ENCODE measurements at places on chromosomes 6 and 20.

DNA sequence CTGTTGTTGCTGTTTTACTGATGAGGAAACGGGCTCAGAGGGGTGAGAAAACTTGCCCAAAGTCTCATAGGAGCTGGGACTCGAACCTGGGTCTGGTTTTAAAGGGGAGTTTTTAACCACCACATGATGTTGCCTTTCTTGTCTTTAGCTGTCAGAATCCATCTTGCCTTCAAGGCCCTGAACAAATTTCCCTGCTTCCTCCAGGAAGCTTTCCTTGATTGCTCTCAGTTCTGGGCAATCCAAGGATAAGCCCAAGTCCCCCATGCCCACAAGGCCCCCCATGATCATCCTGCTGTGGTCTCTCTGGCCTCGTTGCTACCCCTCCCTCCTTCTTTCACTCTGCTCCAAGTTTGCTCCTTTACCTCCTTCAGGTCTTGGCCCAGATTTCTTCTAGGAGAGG, 73.5 kb downstream of the CD40 start:
- DNase-seq = no peak

DNA sequence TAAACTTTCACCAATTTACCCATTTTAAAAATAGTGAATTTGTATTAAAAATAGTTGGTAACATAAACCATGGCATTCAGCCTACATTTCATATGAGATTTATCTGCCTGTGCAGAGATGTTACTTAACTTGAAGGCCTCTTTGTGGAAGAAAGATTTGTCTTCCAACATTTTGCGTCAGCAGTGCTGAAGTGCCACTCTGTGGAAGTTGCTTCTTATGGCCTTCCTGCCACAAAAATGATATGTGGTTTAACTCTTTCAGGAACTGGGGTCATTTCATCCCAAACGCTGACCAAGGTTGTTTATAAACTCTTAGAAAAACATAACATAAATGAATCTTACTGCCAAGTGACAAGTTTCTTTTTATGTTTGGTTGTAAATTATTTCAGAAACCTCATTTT, 246.8 kb downstream of the ARID1B start:
- no peak for DNase-seq

DNA sequence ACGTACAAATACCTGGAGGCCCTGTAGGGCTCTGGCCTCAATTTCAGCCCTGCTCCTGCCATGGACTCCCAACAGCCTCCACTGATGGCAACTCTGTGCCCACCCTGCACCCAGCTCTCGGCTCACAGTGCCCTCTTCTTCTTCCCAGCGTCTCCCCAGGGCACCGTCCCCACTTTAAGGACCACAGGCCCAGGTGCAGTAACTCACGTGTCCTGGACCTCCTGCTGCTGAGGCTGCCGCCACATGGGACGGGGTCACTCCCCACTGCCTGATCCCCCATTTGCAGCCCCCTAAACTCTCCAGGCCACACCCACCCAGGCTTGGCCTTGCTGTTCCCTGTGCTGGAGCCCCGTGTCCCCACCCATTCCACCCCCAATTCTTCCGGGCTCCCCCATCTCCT, 223.4 kb downstream of the PREX1 start:
- no peak for DNase-seq

- no peak for DNase-seq
Observed at GRCh38 chr6:89525786-89526562, 93.0 kb downstream of the ANKRD6 start.

DNA sequence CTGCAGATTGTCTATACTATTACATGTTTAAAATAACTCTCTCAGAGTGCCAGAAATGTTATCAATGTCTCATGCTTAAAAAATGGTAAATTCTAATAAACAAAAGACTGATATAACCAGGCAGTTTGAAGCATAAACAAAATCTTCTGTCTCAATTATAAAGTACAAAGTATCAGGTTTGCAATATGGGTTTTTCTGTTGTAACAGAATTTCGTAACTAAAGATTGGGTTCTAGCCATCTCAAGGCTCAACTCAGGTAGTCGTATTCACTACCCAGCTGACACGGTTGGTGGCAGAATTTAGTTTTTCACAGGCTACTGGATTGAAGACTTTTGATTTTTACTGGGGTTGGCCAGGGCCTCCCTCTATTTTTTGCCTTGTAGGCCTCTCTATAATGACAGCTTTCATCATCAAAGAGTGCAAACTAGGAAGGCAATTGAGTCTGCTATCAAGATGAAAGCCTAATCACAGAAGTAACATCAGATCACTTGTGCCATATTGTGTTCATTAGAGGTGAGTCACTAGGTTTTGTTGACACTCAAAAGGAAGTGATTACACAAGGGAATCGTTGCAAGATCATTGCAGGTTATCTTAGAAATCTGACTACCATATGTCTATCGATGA, 3.6 kb downstream of the CYP39A1 start:
- DNase-seq = no peak

- no peak for DNase-seq
Observed at GRCh38 chr20:3616250-3616649, 46.9 kb downstream of the GFRA4 start.

DNA sequence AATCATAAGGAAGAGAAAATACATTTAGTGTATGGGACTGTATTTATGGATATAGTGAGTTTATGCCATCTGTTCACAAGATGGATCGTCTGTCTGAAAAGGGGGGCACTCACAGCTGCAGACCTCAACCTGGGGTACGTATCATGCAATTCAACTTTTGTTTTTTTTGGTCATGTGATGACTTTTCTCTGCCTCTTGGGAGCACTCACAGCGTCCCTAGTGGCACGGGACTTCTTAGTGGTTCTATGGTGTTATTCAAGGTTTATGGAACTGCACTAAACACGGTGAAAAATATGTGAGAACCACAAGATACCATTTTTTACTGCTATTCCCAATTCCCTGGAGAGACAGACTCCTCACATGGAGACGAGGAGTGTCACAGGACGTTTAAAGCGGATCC, 60.4 kb upstream of the MPC1 start:
- no peak for DNase-seq

DNA sequence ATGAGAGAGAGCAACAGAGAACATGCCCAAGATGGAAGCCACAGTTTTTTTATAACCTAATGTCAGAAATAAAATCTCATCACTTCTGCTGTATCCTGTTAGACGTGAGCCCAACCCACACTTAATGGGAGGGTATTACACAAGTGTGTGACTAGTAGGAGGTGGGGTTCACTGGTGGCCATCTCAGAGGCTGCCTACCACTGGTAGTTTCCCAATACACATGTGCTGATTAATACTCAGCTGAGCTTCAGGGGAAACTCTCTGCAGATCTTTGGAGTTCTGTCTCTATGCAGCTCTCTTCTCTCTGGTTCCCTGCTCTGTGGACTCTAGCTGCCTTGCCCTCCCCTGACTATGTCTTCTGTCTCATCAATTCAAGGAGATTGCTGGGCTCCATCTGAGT, 35.7 kb downstream of the CNBD2 start:
- no peak for DNase-seq

- DNase-seq = no peak
Observed at GRCh38 chr6:139355777-139356445, 18.5 kb downstream of the CITED2 start.

DNA sequence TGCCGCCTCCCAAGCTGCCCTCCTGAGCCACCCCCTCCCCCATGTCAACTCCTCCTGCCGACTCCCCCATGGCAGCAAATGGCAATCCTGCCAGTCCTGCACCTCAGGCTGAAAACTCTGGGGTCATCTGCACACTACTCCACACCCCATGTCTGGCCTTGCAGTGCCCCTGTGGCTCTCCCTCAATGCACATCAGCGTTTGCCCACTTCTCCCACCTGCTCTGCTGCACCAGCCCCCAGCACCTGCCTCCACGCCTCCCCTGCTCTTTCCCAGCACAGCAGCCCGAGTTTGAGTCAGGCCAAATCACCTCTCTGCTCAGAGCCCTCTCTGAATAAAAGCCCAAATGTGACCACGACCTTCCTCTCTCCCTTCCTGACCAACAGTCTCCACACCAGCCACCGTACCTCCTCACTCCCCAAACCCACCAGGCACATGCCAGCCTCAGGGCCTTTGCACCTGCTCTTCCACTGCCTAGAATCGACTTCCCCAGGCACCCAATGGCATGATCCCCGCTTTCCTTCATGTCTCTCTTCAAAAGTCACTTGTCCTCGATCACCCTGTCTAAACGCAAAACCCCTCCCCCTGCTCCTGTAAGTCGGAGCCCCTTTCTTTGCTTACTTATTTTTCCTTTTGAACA, 4.3 kb downstream of the PXDC1 start:
- no peak for DNase-seq

DNA sequence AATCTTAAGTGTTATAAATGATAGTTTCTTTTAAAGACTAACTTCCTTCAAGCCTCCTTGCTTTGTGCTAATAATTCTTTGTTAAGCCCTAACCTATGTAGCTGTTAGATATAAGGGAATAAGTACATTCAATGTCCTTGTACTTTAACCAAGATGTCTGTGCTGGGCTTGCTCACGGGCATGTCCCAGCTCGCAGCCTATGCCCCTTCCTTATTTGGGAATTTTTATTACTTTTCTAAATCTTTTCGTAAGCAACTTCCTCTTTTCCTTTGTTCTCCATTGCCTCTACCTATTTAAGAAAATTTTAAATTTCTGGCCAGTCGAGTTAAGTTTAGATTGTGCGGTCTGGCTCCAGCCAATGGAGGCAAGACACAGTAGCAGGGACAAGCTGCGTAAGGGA, 26.0 kb upstream of the CDK19 start:
- DNase-seq = no peak

GRCh38 chr6:15870333-15871043, 207.7 kb upstream of the DTNBP1 start:
- no peak for DNase-seq

DNA sequence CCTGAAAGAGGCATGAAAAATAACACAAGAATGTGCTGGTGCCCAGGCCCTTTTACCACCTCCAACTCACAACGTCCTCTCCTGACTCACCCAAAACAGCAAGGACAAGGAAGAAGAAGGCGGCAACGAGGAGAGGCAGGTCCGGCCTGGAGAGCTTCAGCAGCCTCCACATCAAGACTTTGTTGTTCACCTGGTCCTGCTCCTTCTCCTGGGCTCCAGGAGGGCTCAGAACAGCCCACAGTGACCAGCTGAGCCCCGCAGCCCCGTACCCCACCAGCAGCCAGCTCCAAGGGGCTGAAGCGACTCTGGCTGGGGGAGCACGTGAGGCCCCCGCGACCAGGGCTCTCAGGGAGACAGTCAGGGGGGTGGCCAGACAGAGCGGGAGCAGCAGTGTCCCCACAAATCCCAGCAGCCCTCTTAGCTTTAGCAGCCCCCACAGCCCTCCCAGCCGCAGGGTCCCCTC, 857 bp downstream of the TAP2 start:
- DNase-seq = no peak

DNA sequence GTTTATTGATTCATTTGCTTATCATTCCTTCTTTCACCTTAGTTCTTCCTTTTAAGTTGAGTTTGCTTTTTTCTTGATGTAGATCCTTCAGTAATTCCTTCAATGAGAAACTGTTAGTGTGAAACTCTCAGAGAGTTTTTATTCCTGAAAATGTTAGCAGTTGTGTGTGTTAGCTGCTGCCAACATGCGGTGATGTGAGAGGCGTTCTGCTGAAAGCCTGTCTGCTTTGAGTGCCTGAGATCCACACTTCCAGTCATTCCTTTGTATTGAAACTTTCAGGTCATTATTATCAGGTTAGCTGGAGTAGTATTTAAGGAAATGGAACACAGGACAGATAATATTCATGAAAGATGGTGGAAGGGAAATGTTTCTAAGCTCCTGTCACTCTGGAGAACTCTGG, 70.0 kb upstream of the SUPT3H start:
- no peak for DNase-seq

DNA sequence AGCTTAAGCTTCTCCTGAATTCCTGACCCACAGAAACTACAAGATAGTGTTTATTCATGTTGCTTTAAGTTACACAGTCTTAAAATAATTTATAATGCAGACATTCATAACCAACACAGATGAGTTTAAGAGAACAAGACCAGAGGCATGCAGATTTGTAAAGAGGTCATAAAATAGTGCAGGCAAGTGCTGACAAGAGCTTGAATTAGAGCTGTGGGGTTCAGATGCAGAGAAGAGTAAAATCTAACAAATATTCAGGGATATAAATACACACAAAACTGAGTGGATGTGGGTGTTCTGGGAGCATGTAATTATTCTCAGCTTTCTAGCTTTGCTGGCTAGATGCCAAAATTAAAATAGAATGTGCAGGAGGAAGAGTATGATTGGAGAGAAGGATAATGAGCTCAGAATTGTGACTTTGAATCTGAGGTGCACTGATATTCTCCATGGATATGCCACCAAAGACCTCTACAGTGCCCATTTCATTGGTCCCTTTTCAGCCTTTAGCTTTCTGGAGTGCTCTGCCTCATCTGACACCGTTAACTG, 291.9 kb upstream of the SGK1 start:
- DNase-seq = no peak

DNA sequence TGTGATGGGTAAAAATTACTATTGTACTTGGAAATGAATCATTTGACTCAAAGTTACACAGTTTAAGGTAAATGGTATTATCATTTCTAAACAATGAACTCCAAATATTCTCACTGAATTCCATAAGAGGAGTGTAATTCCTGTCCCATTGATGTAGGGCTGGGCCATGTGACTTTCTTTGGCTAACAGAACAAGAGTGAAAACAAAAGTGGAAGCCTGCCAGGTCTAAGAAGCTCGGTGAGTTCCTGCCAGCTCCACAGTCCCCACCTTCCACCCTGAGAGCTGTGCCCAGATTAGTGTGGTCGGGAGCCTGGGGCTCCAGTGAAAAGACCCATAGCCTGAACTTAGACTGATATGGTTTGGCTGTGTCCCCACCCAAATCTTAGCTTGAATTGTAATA, 24.6 kb downstream of the TBXT start:
- no peak for DNase-seq

- no peak for DNase-seq
Observed at GRCh38 chr6:153511896-153512496, 380.9 kb upstream of the RGS17 start.

DNA sequence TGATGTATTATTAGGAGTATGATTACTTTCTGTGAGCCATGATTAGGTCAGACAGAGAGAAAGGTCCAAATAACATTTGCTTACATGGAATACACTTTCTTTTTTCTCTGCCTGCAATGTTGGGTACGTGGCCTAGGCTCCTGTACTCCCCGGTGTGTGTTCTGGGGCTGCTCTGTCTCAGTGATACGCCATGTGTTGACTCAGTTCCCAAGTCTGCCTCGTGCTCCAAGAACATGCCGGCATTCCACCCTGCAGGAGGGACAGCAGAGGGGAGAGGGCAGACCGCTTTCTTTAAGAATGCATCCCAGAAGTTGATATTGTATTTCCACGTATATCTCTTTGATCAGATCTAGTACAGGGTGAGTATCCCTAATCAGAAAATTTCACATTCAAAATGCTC, 33.3 kb upstream of the THBS2 start:
- DNase-seq = no peak

GRCh38 chr6:136333824-136334464, 44.3 kb upstream of the BCLAF1 start:
- no peak for DNase-seq

GRCh38 chr20:9808166-9808565, 30.7 kb downstream of the PAK5 start:
- no peak for DNase-seq

GRCh38 chr6:142339113-142339512, 37.3 kb downstream of the ADGRG6 start:
- no peak for DNase-seq

GRCh38 chr6:71181565-71181964, 107.0 kb upstream of the OGFRL1 start:
- DNase-seq = no peak

Data from cerebellar nuclear complex (tissue), 1 donor.